Progenitor cell of endocrine pancreas (in vitro differentiated cells): ENCODE measurements at places on chromosomes 12 and 14.

DNA sequence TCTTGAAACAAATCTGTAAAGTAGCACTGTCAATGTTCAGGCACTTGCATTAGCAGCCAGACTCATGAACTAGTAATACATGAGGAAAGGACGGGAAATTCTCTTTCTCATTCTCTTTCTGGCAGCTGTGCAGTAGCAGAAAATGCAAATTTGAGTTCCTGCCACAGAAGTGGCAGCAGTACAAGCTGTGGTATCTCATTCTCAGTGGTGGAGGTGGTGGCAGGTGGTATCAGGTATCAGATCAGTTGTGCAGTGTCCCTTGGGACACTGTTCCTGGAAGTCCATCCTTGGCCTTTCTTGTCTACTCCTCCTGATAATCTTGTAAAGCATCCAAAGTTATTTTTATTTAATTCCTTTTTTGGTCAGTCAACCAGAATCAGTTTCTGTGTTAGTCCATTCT is 103.0 kb downstream of the C12orf42 start:
- DNase-seq = no peak

GRCh38 chr12:122265886-122266229 is 436 bp downstream of the VPS33A start:
- peak; percentile 31 for DNase-seq

DNA sequence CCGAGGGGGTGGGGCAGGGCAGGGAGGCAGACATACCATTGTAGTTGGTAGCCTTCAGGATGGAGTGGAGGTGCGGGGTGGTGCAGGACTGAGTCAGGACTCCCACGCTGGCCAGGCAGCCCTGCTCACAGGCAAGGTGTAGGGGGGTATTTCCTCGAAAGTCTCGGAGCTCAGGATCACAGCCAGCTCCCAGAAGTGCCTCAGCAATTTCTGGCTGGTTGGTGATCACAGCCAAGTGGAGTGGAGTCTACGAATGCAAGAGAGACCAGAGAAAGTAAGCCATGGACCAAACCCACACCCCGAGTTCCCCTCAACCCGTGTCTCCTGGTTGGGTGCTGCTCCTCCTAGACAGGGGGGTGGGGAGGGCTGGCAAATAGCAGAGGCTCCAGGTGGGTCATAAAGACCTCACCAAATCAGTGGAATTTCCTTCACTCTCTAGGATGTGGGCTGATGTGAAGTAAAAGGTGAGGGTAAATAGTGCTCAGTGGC is 1.4 kb downstream of the NFKBIA start:
- no peak for DNase-seq

- DNase-seq = no peak
These were observed 16.6 kb downstream of the IGF1 start for GRCh38 chr12:102463659-102464249.

DNA sequence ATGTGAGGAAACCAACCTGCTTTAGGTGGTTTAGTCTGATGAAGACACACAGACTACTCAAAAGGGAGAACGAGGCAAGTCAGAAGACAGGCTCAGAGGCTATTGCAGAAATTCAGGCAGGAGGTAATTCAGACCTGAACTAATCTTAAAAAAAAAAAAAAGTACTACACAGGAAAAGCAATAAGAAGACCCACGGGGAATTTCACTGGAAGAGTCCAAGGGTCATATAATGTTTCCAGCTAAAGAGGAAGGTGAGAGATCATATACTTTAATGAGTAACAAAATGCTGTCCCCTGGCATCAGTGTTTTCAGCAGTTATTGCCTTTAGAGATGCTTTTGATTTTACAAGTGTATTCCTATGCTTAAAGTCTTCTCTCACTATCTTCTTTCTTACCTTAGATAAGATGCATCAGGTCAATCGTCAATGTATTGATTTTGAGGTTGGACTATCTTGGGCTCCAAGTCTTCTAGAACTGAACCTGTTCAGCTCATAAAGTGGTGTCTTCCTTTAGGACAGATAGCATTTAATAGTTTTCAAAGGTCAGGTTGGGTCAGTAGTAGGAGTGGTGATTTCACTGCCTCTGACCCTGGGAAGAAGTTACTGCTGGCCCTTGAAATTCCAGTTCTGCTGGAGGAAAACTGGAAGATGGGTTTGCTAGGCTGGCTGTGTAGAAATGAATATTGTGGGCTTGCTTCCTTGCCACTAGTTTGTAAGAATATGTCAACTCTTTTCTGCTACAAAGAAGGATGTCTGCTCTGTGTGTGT is 60.0 kb downstream of the FAR2 start:
- no peak for DNase-seq

DNA sequence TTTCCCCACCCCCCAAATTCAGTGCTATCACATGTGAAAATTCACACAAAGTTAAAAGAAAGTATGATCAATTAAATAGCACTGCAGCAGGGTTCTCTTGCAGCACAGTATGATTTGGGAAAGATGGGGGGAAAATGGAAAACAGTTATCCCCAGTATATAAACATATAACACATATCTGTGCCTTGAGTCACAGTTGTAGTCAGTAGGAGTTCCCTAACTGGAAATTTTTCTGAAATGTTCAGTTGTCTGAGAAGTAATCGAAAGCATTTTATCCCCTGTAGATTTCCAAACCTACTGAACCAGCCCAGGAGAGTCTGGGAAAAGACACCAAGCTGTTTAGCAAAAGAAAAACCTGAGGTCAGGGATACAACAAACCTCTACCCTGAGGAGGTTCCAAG is 47.0 kb downstream of the C12orf50 start:
- DNase-seq = no peak

GRCh38 chr12:5480218-5480937 is 48.5 kb downstream of the NTF3 start:
- peak; percentile 30 for DNase-seq

- DNase-seq = no peak
These were observed 2.0 kb upstream of the PCK2 start for GRCh38 chr14:24092110-24092504.

DNA sequence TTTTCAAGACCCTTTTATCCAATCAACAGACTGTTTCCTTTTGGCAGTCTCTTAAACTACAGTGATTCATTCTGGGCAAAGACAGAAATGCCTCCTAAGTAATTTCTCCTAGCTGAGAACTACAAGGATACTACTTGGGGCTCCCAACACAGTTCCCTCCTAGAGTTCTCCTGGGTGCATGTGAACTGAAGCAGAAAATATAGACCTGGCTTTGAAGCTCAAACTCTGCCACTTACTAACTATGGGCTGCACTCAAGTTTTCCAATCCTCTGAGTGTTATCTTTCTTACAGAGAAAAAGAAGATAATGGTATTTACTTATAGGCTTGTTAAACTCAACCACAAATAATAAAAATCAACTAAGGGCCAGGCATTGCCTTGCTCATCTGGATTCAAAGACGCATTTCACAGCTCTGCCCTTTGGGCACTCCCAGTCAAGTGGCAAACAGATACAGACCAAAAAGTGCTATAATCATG is 97.6 kb downstream of the EFCAB11 start:
- DNase-seq = no peak

DNA sequence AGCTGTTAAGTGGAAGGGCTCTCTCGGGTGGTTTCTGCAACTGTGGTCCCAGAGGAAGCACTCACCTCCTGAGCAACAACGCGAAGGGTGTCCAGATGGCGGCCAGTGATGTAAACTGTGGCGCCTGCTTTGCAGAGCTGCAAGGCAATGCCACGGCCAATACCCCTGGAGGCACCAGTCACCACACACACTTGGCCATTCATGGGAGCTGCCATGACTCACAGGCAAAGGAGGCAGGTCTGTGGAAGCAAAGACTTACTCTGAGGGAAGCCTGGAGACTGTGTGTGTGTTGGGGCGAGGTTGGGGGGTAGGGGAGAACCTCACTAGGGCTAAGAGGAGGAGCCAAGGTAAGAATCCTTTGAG is 707 bp downstream of the DHRS1 start:
- DNase-seq = no peak

GRCh38 chr12:82596483-82596882 is 90.2 kb upstream of the TMTC2 start:
- no peak for DNase-seq

DNA sequence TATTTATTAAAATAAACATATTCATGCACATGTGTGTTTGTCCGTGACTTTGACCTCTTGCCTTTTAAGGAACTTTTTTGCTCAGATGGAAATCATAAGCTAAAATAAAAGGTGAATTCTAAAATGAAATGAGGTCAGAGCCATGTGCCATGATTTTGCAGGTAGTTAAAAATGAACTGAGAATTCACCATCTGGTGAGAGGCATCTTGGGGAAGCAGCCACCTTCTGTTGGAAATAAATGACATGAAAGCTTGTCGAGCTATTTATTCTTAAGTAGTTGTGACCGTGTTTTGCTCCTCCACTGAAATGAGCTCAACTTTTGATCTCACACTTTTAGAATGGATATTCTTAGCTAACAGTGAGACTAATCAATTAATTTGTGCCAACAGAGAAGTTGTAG is 56.8 kb upstream of the CNOT2 start:
- DNase-seq = no peak

DNA sequence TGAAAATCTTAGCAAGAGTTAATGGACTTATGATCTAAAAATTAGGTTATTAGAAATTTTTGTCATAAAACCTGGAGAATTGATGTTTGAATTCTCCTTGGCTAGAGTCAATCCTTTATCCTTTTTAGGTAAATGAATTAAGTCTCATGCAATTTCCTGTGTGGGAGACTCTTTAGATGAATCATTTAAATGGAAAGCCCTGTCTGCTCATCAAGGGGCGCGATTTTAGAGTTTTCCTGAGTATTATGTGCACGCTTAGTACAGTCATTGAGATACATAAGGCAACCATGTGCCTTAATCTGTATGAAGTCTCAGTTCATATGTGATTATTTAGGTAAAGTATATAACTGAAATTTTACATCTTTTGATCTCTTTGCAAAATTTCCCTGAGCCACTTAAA is 974.7 kb downstream of the NRXN3 start:
- DNase-seq = no peak

GRCh38 chr12:1695886-1696670 is 5.2 kb downstream of the ADIPOR2 start:
- no peak for DNase-seq

- no peak for DNase-seq
These were observed 169.3 kb upstream of the AMIGO2 start for GRCh38 chr12:47249082-47249481.
